Mesendoderm (in vitro differentiated cells): ENCODE measurements at places on chromosomes 1 and 21.
A peak's percentile ranks its signal among the peaks of the same experiment; 100 is the strongest.

DNA sequence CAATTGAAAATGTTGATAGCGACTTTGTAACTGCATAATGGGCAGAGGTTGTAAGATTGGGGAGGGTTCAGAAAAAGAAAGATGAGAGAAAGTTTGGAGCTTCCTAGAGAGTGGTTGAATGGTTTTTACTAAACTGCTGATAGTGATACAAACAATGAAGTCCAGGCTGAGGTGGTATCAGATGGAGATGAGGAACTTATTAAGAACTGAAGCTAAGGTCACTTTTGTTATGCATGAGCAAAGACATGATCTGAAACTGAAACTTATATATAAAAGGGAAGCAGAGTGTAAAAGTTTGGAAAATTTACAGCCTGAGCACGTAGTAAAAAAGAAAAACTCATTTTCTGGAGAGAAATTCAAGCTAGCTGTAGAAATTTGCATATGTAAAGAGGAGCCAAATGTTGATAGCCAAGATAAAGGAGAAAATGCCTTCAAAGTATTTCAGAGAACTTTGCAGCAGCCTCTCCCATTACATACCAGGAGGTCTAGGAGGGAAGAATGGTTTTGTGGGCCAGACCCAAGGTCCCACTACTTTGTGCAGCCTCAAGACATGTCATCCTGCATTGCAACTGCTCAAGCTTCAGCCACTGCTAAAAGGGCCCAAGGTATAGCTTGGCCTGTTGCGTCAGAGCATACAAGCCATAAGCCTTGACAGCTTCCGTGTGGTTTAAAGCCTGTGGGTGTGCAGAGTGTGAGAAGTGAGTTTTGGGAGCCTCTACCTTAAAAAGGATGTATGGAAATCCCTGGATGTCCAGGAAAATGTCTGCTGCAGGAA lies 843.9 kb downstream of the AMY1C start:
- H3K4me1 ChIP-seq, result no peaks in the 10 kb centered on the region
- DNase-seq, result peak; percentile 66
- no peak overlapping the region for H3K27ac ChIP-seq
- H3K27me3 ChIP-seq, result no peaks in the 10 kb centered on the region
- no peak overlapping the region for H3K4me3 ChIP-seq

- no peak overlapping the region for H3K27ac ChIP-seq
- no peak for DNase-seq
- no peaks in the 10 kb centered on the region for H3K4me1 ChIP-seq
- H3K27me3 ChIP-seq, result no peaks in the 10 kb centered on the region
- no peaks in the 10 kb centered on the region for H3K36me3 ChIP-seq
Observed at GRCh38 chr21:31012133-31013089, 25.9 kb downstream of the KRTAP19-8 start.

GRCh38 chr1:27141266-27142003 lies 13.5 kb downstream of the SLC9A1 start:
- no peaks in the 10 kb centered on the region for H3K27me3 ChIP-seq
- no peak overlapping the region for H3K27ac ChIP-seq
- H3K4me3 ChIP-seq, result no peak overlapping the region
- DNase-seq, result no peak
- peaks cover 13% of the 10 kb centered on the region for H3K4me1 ChIP-seq

DNA sequence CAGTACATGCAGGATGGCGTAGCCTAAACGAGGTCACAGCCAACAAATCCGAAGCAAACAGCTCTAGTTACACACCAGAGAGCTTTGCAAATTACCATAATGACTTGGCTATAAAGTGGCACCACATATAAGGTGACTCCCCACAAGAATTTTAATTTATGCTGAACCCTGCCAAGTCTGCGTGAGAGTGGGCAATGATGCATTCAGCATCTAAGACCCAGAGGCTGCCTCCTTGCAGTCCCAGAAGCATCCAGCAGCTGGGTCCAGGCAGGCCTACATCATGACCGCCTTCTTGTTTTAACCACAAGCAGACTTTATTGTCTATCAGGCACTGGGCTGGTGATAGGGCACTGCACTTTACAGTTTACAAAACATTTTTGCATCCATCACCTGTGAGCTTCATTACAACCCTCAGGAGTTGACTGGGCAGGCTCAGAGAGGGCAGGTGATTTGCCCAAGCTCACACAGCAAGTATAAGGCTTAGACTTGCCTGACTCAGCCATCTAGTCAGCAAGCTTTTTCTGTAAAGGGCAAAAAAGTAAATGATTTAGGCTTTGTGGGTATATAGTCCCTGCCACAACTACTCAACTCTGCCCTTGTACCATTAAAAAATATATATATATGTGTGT lies 134.6 kb downstream of the GLIS1 start:
- no peaks in the 10 kb centered on the region for H3K4me1 ChIP-seq
- H3K4me3 ChIP-seq, result no peak overlapping the region
- no peak overlapping the region for H3K27ac ChIP-seq
- DNase-seq, result no peak

DNA sequence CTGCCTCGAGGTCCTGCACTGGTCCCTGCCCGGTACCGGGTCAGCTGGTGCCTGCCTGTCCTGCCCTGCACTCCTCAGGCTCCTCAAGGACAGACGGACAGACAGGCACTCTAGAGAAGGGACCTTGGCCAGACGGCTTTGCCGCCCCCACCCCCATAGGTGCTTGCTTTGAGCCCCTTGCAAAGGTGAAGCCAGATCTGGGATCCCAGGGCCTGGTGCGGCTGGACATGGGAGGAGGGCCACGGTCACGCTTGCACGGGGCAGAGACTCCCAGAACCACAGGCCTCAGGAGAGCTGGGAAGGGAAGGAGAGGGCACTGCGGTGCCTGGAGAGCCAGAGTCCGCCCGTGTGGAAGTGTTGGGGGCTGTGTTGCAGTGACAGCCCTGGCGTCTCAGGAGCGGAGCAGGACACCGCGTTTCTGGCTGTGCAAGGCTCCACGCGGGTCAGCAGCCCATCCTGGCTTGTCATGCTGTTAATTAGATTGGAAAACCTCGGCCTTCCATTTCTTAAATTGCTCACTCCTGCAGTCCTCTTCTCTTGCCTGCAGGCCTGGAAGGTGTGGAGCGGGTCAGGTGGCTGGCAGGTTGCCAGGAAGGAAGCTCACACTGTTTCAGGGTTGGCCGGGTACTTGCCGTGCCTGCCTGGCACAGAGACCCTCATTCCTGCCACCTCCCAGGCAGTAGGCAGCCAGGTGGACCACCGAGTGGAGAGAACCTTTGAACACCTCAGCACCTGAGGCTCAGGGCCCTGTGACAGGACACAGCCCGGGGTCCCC lies 16.3 kb downstream of the COL18A1 start:
- H3K4me3 ChIP-seq, result no peak overlapping the region
- H3K27me3 ChIP-seq, result no peaks in the 10 kb centered on the region
- DNase-seq, result no peak
- H3K36me3 ChIP-seq, result peaks cover 3% of the 10 kb centered on the region
- H3K27ac ChIP-seq, result no peak overlapping the region

- no peaks in the 10 kb centered on the region for H3K27me3 ChIP-seq
- H3K4me3 ChIP-seq, result no peak overlapping the region
- H3K4me1 ChIP-seq, result peaks cover 3% of the 10 kb centered on the region
- no peak overlapping the region for H3K27ac ChIP-seq
- H3K36me3 ChIP-seq, result peaks cover 1% of the 10 kb centered on the region
- peak; percentile 54 for DNase-seq
Observed at GRCh38 chr1:155166471-155167165, 6.5 kb downstream of the KRTCAP2 start.

- H3K27ac ChIP-seq, result no peak overlapping the region
- DNase-seq, result no peak
- no peaks in the 10 kb centered on the region for H3K27me3 ChIP-seq
- no peaks in the 10 kb centered on the region for H3K36me3 ChIP-seq
- H3K4me1 ChIP-seq, result peaks cover 10% of the 10 kb centered on the region
Observed at GRCh38 chr1:201061049-201061448, 37.5 kb upstream of the KIF21B start.

DNA sequence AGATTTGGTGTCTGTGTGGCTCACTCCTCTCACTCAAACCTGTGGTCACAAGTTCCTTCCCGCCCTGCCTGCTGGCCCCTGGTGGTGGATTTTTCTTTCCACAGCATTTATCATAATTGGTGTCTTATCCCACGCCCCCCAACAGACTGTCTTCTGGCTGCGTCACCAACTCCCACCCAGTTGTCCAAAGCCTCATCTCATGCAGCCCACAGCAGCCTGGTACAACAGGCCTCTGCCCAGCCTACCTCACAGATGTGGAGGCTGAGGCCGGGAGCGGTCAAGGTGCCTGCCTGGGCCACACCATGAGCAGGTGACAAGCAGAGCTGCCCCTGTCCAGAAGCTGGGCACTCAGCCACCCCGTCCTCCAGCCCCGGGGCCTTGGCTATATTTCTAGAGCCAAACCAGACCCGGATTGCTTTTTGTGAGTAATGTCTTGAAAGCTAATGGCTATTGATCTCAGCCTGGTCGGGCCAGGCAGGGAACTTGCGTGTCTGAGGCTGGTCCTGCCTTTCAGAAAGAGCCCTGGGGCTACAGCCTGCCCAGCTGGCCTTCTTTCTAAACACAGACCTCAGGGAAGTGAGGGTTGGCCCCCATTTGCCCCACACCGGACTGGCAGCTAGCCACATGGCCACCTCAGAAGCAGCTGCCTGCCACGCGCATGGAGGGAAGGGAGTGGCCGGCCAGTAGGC lies 2.6 kb downstream of the KCNAB2 start:
- H3K27me3 ChIP-seq, result no peaks in the 10 kb centered on the region
- DNase-seq, result no peak
- no peak overlapping the region for H3K4me3 ChIP-seq
- no peak overlapping the region for H3K27ac ChIP-seq
- H3K4me1 ChIP-seq, result no peaks in the 10 kb centered on the region
- H3K36me3 ChIP-seq, result no peaks in the 10 kb centered on the region

- H3K4me3 ChIP-seq, result no peak overlapping the region
- H3K27me3 ChIP-seq, result no peaks in the 10 kb centered on the region
- H3K27ac ChIP-seq, result no peak overlapping the region
- peak; percentile 12 for DNase-seq
- no peaks in the 10 kb centered on the region for H3K36me3 ChIP-seq
Observed at GRCh38 chr1:245197911-245198379, 43.2 kb downstream of the KIF26B start.

DNA sequence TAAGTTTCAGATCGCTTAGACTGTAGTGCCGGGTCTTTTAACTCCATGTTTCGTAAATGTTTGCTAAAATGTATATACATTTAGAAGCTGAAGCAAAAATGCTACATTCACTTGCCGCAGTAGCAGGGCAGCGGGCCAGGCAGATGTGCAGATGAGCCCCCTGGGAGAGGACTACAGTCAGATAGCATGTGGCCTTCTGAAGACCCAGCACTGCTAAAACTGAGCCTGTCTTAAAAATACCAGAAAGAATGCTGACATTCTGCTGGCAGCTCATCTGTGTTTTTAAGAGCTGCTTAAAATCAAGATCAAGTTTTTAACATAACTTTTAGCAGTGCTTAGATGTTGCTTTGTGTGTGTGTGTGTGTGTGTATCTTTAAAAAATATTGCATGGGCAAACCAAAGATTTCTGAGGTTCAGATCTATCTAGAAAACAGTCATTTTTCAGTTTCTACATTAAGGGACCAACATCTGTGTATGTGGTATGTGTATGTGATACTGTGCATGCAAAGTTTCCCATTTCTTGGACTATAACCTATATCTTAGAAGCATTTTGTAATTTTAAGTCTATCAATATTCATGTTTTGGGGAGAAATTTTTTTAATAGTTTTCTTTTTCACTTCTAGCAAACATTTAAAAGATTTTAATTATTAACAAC lies 31.7 kb downstream of the CHRM3 start:
- no peak overlapping the region for H3K4me3 ChIP-seq
- no peaks in the 10 kb centered on the region for H3K27me3 ChIP-seq
- no peaks in the 10 kb centered on the region for H3K4me1 ChIP-seq
- H3K36me3 ChIP-seq, result no peaks in the 10 kb centered on the region
- no peak overlapping the region for H3K27ac ChIP-seq

- no peaks in the 10 kb centered on the region for H3K36me3 ChIP-seq
- peaks cover 6% of the 10 kb centered on the region for H3K4me1 ChIP-seq
- H3K27me3 ChIP-seq, result no peaks in the 10 kb centered on the region
- no peak overlapping the region for H3K4me3 ChIP-seq
Observed at GRCh38 chr1:160161965-160162705, 10.7 kb downstream of the ATP1A4 start.

DNA sequence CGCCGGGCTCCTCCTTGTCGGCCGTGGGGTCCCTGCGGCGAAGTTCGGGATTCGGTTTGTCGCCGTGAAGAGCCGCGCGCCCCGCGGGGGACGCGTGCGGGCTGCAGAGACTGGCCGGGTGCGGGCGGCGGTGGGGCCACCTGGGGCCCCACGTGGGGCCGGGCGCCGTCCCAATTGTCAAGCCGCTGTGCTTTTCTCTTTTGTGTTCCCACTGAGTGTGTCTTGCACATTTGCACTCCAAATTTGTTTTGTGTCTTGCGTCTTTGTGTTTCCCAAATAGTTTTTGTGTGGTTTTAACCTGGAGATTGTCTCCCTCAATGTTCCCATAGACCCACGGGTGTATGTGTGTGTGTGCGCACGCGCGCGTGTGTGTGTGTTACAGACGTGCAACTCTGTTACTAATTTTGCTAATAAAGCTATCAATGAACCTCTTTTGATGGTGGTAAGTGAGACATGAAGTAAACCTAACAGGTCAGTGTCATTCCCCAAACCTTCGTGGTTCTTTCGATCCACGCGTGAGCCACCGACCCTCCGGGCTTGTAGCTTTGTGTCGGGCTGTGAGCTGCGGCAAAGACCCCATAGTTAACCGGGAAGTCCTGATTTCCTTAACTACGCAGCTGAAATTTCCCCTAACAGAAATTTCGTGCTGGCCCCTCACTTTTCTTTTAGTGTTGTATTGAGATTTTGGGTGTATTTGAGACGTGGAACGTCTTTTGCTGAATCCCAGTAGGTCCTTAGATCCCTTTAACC lies 708 bp downstream of the PRDM2 start:
- no peak overlapping the region for H3K27ac ChIP-seq
- H3K4me1 ChIP-seq, result peaks cover 3% of the 10 kb centered on the region
- no peaks in the 10 kb centered on the region for H3K27me3 ChIP-seq
- DNase-seq, result peak; percentile 31
- H3K36me3 ChIP-seq, result no peaks in the 10 kb centered on the region

GRCh38 chr1:11078631-11079030 lies 18.8 kb upstream of the SRM start:
- H3K27me3 ChIP-seq, result no peaks in the 10 kb centered on the region
- DNase-seq, result no peak
- H3K4me3 ChIP-seq, result no peak overlapping the region
- no peak overlapping the region for H3K27ac ChIP-seq
- no peaks in the 10 kb centered on the region for H3K4me1 ChIP-seq

- no peaks in the 10 kb centered on the region for H3K4me1 ChIP-seq
- no peaks in the 10 kb centered on the region for H3K36me3 ChIP-seq
- no peak for DNase-seq
- H3K27ac ChIP-seq, result no peak overlapping the region
- no peak overlapping the region for H3K4me3 ChIP-seq
Observed at GRCh38 chr1:118159569-118159968, 25.5 kb downstream of the SPAG17 start.

GRCh38 chr1:40948741-40949443 lies 30.6 kb upstream of the CTPS1 start:
- no peaks in the 10 kb centered on the region for H3K4me1 ChIP-seq
- DNase-seq, result peak; percentile 88
- H3K27ac ChIP-seq, result no peak overlapping the region
- H3K27me3 ChIP-seq, result no peaks in the 10 kb centered on the region
- H3K36me3 ChIP-seq, result no peaks in the 10 kb centered on the region
- H3K4me3 ChIP-seq, result no peak overlapping the region

GRCh38 chr1:21192284-21192683 lies 15.6 kb upstream of the EIF4G3 start:
- no peak for DNase-seq
- peaks cover 10% of the 10 kb centered on the region for H3K27me3 ChIP-seq
- peaks cover 9% of the 10 kb centered on the region for H3K4me1 ChIP-seq
- H3K4me3 ChIP-seq, result no peak overlapping the region
- no peak overlapping the region for H3K27ac ChIP-seq
- H3K36me3 ChIP-seq, result no peaks in the 10 kb centered on the region
